ENCODE measurements at places on chromosomes 3 and 15.
A peak's percentile ranks its signal among the peaks of the same experiment; 100 is the strongest.

- DNase-seq, result no peak
Observed at GRCh38 chr3:106193876-106194275, 325.1 kb upstream of the CBLB start.

DNA sequence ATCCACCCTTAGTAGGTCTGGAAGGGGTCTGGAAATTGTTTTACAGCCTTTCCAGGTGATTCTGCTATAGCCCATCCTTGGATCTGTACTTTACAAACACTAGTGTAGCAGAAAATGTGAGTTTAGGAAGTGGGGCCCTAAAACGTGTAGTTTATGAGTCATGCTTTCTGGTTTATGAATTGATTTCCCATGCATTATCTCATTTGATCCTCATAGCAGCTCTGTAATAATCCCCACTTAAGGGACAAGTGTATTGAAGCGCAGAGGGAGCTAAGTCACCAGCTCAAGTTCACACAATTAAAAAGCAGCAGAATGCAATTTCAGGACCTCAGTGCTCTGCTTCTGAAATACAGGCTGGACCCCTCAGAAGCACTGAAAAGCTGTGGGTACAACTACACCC, 22.7 kb upstream of the STARD5 start:
- DNase-seq, result no peak

GRCh38 chr15:52068004-52068615, 44.5 kb downstream of the BCL2L10 start:
- no peak for DNase-seq

DNA sequence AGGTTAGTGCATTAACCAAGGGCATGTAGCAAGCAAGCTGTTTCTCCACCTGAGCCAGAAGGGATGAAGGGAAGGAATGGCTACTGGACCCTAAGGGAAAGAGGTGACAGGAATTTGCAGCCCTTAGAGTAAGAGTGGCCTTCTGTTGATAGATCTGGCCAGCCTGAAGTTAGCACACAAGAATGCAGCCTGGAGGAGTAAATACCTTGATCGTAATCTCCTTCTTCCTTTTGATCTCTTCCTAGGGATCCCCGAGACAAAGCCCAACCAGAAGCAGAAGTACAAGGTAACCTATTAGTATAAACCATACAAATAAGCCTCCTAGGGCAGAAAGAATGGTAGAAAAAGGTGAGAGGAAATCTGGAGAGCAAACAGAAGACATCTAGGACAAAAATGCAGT, 134.6 kb downstream of the ATP8B4 start:
- no peak for DNase-seq

DNA sequence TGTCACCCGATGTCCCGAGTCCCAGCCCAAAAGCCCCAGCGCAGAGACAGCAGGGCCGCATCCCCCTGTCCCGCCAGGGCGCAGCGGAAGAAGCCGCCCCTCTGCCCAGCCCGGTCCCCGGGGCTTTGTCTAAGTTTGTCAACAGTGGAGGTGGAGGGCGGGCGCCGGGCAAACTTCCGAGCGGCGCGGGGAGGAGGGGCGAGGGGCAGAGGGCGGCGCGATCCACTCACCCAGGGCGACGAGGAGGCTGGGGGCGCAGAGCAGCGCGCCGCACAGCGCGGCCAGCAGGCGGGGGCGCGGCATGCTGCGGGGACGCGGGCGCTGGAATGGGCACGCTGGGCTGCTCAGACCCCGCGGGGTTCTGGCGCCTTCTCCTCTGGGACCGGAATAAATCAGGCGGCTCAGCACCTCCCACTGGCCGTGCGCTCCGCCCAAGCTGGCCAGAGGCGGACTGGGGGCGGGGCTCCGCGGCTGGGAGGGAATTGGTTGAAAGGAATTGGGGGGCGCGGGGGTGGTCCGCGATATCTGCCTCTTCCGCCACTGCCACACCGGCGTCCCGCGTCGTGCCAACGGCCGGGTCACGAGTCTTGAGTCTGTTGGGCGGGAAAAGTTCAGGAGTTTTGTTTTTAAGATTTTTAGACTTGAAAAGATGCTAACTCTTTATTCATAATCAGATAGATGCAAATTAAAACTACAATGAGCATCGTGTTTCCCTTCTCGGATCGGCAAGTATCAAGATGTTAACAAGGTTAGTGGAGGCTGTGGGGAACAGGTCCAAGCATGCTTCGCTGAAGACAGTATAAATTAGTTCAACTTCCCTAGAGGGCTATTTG, at the start of gene MFGE8:
Gene MFGE8 (minus strand): TSS at position 363 of the 833 bp plus-strand sequence. CDS start 60 bp downstream, at position 303.
- DNase-seq, result peak; percentile 72
